ENCODE measurements at places on chromosomes 7 and 10.

DNA sequence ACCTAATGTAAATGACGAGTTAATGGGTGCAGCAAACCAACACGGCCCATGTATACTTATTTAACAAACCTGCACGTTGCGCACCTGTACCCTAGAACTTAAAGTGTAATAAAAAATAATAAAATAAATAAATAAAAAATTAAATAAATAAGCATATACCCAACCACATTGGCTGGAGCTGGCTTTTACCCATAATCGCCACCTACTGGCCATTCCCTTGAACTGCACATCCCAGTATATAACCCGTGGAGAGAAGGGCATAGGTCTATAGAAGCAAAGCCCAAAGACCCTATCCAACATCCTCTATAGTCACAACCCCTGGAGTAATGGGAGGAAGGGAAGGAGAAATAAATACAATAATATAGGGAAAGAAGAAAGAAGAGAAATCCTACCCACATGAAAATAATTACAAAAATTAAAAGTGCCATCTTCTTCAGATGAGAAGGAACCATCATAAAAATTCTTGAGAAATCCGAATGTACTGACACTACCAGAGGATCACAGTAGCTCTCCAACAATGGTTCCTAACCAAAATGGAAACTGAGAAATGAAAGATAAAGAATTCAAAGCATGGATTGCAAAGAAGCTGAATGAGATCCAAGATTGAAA, 65.6 kb downstream of the TWIST1 start:
- no peak for DNase-seq

DNA sequence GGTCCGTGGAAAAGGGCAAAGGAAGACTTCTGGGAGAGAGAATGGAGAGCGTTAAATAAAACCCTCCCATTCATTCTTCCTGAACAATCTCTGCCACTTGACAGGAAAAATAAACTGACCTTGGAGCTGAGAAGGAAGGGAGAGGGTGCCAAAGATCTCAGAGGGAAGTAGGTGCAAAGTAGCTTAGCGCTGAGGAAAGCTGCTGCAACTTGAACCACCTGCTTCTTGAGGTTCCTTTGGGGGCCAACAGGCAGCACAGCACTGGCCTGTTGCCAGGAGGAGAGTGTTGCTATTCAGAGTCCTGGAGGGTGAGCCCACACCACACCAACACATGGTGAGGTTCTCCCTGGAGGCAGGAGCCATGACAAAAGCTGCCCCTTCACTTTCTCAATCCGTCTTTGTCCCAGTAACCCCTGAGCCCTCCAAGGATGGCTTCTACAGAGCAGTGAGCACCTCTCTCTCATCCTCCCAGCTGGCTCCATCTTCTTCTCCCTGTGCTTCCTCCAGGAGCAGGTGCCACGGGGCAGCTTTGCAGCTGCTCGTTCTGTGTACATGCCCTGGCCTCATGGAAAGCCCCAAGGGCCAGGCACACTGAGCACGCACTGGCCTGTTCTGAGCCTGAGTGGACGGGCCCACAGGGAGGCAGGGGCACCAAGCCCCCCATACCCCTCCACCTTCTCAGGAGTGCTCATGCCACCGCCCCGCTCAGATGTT, 101.3 kb downstream of the STRA8 start:
- no peak for DNase-seq

- DNase-seq = no peak
These were observed 30.4 kb downstream of the CROT start for GRCh38 chr7:87375662-87376435.

DNA sequence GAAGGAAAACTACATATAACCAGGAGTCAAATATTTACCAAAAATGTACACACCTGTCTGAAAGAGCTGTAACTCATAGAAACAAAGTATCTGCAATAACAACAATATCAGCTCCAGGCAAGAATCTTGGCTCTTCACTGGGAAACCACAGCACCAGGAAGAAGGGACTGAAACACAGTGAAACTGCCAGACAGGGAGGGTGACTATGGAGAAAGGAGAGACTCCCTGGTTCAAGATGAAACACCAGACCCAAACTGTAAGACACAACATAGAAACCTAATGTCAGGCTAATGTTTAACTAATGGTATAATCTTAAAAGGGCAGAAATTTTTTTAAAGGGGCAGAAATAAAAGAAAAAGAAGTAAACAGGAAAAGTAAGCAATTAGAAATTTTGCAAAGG, 11.5 kb upstream of the TAS2R39 start:
- DNase-seq = no peak

DNA sequence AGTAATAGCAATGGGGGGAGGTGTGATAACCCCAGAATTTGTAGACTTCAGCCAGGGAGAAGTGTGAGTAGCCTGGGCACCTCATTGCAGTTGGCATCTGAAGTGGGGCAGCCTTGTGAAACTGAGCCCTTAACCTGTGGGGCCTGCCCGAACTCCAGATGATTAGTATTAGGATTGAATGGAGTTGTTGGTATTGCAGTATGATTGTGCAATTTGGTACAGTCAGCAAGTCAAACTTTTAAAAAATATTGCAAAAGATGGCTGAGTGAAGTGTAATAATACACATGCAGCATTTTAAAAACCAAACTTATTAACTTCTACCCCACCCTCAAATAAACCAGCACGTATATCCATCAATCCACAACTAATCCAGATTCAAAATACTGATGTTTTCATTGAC, 9.3 kb downstream of the RBM33 start:
- DNase-seq = no peak

DNA sequence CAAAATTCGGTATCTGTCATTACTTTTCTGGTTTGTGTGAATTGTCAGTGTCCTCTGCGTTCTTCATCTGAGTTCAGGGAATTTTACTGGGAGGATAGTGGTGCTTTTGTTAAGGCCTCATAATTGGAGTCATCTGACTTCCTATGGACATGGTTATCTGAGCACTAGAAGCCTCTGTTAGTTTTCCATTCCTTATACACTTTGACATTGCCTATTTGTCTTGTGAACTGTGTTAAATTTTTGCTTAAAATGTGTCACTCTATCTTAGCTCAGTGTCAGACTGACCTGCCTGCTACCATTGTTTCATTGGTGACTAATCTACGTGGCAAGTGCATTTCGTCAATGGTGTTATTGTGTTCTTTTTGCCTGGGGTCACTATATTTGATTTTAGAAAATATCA, 253.3 kb downstream of the SEMA3A start:
- peak; percentile 25 for DNase-seq

DNA sequence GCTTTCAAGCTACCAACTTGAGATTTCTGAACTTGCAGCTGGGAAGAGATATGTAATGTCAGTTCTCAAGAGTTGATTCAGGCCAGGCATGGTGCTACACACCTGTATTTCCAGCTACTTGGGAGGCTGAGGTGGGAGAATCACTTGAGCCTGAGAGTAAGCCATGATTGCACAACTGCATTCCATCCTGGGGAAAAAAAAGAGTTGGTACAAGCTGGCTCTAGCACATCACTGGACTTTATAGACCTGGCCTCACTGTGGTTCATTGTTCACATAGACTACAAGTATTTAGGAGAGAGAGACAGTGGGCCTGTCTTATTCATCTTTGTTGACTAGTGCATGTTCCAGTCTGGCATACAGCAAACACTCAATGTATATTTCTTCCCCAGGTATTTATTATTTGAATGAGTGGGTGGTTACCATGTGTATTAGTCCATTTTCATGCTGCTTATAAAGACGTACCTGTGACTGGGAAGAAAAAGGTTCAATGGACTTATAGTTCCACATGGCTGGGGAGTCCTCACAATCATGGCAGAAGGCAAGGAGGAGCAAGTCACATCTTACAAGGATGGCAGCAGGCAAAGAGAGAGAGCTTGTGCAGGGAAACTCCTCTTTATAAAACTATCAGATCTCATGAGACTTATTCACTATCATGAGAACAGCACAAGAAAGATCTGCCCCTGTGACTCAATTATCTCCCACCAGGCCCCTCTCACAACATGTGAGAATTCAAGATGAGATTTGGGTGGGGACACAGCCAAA, 176.5 kb downstream of the PFKFB3 start:
- DNase-seq = no peak

- no peak for DNase-seq
These were observed 1176.2 kb downstream of the DNAJB9 start for GRCh38 chr7:109745677-109746410.

DNA sequence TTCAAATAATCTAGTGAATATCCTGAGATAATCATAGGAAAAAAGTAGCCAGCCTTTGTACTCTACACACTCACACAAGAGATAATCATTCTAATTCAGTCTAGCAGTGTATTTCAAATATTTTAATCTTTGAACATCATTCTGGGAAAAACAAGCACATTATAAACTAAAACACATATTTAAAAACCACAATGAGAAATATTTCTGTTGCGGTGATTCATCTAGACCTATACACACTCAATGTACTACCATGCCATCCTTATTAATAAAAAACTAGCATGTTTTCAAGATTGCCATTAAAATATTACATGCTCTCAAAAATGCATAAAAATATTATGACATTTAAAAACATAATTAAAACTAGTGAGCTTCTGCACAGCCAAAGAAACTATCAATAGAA, 11.8 kb downstream of the COG5 start:
- DNase-seq = no peak

- DNase-seq = no peak
These were observed 41.7 kb downstream of the NPY start for GRCh38 chr7:24325708-24326107.

GRCh38 chr7:101093906-101094305, 8.6 kb downstream of the TRIM56 start:
- DNase-seq = no peak

DNA sequence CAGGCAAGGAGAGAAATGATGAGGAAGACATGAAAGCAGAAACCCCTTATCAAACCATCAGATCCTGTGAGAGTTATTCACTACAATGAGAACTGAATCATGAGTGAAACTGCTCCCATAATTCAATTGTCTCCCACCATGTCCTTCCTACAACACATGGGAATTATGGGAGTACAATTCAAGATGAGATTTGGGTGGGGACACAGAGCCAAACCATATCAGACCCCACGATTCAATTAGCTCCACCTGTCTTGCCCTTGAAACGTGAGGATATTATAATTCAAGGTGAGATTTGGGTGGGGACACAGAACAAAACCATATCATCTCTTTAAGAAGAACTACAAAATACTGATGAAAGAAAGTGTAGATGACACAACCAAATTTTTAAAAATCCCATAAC, 128.9 kb downstream of the IMMP2L start:
- no peak for DNase-seq

DNA sequence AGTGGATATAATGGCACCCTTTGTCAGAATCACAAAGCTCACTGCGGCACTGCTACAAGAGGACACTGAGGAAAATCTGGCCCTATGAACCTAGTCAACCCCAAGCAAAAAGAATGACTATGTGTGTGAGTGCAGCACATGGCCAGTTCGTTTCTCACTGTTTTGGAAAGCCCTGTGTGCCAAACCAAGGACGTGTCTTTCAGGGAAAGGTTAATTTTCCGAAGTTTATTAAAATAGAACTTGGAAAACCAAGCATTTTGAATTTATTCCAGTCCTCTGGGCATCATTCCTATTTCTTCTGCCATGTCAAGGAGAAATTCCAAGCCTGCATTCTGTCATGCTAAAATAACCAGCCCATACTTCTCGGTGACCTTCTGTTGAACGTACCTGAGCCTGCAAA, 471.8 kb downstream of the PLXDC2 start:
- DNase-seq = no peak

DNA sequence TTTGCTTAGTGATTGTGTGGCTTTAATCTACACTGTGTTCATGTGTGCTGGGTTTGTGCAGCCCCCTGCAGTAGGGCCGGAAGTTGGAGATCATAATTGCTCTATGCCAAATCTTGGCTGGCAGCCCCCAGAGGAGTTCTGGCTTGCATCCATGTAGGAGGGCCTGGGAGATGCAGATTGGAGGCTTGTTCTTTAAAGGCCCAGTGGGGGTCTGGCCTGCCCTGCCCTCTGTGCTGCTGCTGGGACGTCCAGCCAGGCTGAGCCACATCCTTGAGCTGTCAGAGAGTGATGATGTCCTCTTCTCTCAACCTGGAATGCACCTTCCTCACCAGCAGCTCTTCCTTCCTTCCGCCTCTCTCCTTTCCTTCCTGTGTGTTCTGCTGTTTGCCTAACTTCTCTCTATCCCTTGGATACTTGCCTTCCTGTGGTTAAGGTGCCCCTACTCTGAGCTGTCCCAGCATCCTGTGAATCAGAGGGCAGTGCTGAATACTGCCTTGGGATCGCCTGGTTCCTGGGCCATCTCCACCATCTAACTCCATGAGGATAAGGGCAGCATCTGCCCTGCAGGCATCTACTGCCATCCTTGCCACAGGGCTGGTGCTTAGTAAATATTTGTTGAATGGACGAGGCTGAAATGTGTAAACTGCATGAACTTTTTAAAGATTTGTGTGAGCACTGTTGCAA, 30.2 kb downstream of the DOCK1 start:
- no peak for DNase-seq

- DNase-seq = no peak
These were observed 396.6 kb upstream of the KLF6 start for GRCh38 chr10:4181621-4182049.

DNA sequence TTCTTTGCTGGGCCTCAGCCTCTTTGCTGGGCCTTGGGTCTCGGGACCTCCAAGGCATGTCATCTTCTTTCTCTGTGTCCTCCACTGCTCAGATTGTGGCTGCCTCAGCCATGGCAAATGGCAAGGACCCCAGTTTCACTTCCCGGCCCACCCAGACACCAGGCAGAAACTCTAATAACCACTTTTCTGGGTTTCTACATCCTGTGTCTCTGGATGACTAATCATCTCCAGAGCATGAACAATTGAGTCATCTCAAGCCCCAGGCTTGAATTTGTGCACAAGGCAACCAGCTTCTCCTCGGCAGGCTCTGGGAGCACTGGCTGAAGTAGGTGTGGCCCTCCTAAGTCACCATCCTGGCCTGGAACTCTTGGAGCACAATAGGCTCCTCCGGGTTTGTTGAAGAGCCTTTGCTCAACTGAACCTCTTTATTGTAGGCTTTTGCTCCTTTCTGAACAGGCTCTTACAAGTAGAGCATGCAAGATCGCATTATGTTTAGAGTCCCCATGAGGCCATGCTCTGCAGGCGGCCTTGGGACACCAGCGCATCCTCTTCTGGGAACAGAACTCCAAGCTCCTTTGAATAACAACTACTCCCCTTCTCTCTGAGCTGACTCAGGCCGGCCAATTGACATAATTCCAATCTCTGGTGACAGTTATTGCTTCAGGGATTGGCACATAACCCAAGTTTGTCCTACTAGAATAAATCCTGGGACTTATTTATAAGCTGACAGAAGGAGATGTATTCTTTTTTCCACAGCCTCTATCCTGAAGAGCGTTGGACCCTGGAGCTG, 218.1 kb downstream of the WDR11 start:
- DNase-seq = no peak

- no peak for DNase-seq
These were observed 93.2 kb downstream of the REEP3 start for GRCh38 chr10:63614371-63614891.

- DNase-seq = no peak
These were observed 140.1 kb downstream of the ETV1 start for GRCh38 chr7:13849163-13849892.

- DNase-seq = no peak
These were observed 117.9 kb upstream of the DLX6 start for GRCh38 chr7:96887426-96887825.
